ENCODE measurements at places on chromosomes 11 and 22.

DNA sequence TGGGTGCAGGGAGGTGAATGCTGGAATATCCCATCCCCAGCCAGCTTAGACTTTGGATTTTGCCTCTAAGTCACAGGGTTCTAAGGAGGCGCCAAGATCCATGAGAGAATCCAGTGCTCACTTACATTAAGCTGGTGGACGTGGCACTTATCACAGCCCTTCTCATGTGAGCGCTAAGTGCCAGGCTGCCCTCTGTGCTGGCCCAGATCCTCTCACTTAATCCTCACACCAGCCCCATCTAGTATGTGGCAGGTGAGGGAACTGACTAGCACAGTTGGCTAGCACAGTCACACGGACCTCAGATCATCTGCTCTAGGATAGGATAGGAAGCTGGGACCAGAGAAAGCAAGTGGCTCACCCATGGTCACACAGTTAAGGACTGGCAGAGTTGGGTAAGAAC lies 3.6 kb downstream of the HMOX1 start:
- DNase-seq, result no peak

DNA sequence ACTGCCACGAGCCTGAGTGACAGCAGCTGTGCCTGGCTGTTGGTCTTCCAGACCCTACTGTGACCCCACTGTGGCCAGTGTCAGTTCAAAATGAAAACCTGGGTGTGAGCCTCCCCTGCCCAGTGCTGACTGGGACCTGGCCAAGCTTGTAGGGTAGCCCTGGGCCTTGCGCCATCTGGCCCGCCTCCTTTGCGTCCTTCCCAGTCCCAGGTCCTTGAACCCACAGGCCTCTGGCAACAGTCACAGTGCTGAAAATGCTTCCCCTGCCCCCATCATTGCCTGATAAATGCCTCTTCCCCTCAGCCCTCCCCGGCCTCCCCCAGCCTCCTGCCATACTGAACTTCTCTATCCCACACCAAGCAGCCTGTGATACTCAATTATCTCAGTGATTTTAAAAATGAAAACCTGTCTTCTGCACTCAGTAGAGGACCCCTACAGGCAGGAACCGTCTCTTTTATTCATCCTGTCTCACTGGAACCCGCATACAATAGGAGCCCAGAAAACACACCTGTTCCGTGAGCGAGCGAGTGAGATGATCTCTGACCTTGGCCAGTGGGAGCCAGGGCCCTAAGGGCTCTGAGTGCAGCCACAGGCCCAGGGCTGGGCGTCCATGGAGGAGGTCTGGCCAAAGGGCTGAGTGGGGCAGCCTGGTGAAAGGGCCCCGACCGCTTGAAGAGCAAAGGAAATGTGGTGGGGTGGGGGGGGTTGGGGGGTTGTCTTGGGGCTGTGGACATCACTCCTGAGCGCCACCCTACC lies 49.7 kb upstream of the TTLL12 start:
- DNase-seq, result no peak

DNA sequence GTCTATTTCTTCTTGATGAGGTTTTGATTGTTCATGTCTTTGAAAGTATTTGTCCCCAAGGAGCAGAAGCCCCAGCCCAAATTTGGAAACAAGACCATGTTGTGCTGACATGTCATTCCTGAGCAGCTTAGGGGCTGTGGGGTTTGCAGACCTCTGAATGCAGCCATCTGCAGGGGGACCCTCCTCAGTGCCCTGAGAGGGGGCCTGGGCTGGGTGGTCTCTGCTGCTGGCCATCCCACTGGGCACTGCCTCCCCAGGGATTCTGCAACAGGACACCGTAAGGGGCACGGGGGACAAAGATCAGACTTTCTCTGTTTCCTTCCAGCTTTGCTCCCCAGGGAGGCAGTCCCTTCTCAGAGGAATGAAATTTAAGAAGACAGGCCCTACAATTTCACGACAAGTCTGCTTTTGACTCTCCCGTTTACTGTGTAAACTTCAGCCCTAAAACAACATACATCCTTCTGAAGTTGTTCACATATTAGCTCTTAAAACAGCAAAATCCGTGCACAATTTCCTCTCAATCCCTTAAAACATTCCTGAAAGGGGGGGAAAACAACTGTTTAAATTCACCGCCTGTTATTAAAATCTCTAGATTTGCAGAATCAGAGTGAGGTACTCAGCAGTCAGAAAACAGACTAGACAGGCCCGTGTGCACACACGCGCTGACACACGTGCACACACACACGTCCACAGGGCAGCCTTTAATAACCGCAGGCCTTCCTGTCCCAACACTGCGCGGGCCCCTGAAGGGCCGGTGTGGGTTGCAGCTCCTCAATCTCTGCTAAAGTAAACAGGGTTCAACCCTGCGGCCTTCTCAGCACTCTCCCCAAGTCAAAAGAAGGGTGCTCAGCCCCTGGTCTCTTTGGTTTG lies 109.8 kb downstream of the KCNQ1 start:
- DNase-seq, result no peak

- DNase-seq, result no peak
Observed at GRCh38 chr11:86688398-86689179, 16.2 kb upstream of the ME3 start.

- DNase-seq, result no peak
Observed at GRCh38 chr11:57410287-57410686, 16.6 kb downstream of the SLC43A3 start.

GRCh38 chr22:47853750-47854149 lies 1091.3 kb downstream of the TBC1D22A start:
- DNase-seq, result no peak

DNA sequence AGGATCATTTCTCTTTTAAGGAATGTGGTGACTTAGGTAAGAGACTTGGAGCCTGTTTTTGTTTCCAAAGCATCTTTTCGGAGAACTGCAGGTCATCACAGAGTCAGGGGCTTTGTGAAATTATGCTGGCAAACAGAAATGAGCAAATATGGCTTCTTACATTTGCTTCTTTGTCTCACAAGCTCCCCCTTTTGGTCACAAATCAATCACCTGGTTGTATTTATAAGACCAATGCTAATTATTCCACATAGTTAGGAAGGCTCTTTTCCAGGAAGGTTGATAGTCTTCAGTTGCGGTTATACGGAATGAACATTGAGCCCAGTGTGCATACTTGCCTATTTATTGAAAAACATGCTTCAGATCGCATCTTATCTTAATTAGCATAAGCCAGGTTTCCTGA lies 34.6 kb upstream of the CEP126 start:
- DNase-seq, result no peak

DNA sequence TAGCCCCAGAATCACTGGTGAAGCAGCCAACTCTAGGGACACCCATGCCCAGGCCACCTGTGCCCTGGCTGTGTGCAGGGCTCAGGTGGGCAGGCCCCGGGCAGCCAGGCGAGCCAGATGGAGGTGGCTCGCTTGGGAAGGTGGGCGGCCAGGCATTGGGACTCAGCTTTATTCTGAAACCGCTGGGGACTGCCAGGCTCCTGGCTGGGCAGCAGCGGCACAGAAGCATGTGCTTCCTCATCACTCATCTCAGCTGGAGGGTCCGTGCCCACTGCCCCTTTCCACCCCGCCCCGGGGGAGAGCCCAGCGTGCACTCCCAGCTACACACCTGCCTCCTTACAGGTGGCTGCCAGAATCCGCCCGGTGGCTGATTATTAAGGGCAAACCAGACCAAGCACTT lies 27.1 kb upstream of the SLC22A12 start:
- DNase-seq, result no peak

DNA sequence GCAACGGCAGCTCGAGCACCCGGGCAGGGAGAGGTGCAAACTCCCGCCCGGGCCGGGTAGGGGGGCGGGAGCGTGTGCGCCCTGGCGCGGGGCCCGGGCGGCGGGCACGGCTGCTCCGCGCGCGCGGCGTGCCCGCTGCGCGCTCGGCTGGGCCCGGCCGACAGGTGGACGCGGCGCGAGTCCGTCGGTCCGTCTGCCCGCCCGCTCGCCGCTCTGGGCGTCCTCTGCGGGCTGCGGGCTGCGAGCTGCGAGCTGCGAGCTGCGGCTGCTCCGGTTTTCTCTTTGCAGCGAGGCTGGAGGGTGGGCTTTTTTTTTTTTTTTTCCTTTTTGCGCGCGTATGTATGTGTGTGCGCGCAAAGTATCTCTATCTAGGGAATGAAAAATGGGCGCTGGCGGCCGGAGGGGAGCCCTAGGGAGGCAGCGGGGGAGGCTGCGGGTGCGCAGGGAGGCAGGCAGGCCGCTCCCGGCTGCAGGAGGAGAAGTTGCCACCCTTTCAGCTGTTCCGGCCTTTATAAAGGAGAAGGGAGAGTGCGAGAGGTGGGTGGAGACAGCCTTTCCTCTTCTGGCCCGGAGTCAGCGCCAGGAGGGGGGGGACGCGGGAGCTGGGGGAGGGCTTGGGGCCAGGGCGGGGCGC lies at the start of gene PDGFB:
Gene PDGFB, minus strand, starts transcription at position 487 of the 634 bp plus-strand sequence. CDS start 1,019 bp downstream, outside the sequence.
- peak; percentile 54 for DNase-seq

GRCh38 chr22:43921370-43921769 lies 2.2 kb upstream of the PNPLA3 start:
- no peak for DNase-seq

- DNase-seq, result no peak
Observed at GRCh38 chr22:37508431-37508992, 10.7 kb downstream of the CARD10 start.

DNA sequence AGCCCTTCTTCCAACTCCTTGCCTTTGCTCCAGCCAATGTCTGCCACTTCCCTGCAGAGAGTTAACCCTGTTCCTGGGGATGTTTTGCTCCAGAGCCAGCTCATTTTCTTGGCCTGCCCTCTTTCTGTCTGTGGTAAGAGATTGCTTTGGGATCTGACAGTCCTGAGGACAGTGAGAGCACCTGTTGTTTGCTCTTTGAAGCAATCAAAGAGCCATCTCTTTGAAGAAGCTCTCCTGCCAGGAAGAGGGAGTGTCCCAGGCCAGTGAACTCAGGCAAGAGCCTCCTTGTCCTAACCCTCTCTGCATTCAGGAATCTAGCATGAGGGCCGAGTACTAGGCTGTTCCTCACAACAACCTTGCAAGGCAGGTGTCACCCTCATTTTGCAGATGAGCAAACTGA lies 42.2 kb downstream of the TRAF6 start:
- DNase-seq, result no peak

GRCh38 chr22:49705972-49706352 lies 121.7 kb downstream of the BRD1 start:
- no peak for DNase-seq

DNA sequence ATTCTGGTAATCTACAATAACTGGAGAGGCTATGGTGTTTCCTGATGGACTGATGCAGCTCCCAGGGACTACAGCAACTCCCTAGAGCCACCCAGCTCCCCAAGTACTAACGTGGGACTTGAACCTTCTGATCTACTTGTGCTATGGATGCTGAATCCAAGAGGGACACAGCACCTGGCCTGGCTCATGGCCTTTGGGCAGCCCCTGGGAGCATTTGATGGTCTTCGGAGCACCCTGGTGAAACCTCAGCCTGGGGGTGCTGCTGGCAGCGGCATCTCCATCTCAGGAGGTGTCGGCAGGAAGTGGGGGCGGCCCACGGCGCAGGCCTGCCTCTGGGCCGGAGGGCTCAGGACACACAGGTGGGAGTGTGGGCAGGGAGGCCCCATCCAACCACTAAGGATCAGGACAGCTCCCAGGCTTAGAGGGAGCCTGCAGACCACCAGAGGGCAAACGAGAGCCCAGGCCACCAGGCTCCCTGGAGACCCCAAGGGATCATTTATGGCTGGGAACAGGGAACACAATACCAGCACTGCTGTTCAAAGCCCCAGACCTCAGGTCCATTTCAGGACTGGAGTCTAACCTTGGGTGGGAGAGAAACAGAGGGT lies 8.7 kb downstream of the EHD1 start:
- DNase-seq, result peak; percentile 65

DNA sequence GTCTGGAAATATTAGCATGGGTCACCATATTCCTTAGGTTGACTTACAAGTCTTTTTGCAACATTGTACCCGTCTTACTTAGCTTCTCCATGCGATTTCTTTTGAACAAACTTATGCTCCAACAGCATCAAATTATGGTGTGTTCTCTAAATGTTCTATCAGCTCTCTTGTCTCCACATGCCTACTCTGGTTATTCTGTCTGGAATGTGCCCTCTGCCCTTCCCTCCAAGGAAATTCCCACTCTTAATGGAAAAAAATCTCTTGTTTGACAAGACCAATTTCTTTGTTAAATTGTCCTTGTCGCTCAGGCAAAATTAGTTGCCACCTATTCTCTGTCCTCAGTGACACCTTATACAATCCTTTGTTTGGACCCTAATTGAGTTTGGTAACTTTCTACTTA lies 522.8 kb upstream of the LUZP2 start:
- DNase-seq, result no peak

DNA sequence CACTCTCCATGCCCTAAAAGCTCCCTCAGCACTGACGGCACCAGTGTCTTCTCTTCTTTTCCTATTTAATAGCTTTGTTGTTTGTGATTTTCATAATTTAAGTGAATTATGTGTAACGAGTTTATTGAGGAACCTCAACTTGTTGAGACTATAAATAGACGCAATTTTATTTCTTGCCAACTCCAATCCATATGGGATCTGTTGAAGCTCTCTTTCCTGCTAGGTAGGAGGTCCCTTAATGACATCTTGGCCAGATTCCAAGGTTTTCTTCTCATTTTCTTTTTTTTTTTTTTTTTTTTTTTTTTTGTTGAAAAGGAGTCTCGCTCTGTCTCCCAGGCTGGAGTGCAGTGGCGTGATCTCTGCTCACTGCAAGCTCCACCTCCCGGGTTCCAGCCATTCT lies 14.2 kb downstream of the RTL6 start:
- no peak for DNase-seq

DNA sequence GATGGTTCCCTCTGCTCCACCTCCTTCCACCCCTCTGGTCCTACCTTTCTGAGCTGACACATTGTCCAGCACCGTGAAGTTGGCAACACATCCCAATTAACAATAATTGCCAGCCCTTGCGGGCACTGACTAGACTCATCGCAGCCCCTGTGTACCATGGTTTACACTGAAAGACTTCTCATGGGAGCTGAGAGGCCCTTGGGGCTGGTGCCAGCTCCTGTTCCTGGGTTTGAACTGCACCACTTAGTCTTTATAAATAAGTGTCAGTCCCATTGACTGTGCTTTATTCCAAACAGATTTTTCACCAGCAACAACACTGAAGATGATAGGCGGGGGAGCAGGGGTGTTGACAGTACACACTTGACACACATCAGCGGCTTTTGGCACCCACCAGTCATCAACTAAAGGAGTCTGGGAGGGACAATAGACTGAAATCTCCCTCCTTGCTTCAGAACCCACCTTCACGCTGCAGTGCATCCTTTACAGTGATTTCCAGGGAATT lies 447.3 kb downstream of the NTM start:
- no peak for DNase-seq

DNA sequence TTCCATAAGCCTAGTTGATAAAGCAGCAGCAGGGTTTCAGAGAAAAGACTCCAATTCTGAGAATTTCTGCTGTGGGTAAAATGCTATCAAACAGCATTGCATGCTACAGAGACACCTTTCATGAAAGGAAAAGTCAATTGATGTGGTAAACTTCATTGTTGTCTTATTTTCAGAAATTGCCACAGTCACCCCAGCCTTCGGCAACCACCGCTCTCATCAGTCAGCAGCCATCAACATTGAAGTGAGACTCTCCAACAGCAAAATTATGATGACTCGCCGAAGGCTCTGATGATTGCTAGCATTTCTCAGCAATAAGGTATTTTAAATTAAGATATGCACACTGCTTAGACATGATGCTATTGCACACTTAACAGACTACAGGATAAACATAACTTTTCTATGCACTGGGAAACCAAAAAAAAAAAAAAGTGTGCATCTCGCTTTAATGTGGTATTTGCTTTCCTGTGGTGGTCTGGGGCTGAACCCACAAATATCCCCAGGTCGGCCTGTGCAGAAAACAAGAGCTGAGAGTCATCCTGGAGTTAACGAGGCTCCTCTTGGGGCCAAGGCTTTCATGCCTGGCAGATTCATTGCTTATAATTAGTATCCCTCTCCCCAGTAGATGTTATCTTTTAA lies 192.1 kb downstream of the CTTN start:
- DNase-seq, result no peak

GRCh38 chr11:2685566-2686359 lies 14.0 kb downstream of the KCNQ1OT1 start:
- no peak for DNase-seq
